ENCODE measurements at places on chromosomes 3 and 15.

GRCh38 chr3:41898631-41899030, 63.3 kb downstream of the ULK4 start:
- no peak for DNase-seq

GRCh38 chr3:51403675-51404074, 12.6 kb downstream of the RBM15B start:
- no peak for DNase-seq

DNA sequence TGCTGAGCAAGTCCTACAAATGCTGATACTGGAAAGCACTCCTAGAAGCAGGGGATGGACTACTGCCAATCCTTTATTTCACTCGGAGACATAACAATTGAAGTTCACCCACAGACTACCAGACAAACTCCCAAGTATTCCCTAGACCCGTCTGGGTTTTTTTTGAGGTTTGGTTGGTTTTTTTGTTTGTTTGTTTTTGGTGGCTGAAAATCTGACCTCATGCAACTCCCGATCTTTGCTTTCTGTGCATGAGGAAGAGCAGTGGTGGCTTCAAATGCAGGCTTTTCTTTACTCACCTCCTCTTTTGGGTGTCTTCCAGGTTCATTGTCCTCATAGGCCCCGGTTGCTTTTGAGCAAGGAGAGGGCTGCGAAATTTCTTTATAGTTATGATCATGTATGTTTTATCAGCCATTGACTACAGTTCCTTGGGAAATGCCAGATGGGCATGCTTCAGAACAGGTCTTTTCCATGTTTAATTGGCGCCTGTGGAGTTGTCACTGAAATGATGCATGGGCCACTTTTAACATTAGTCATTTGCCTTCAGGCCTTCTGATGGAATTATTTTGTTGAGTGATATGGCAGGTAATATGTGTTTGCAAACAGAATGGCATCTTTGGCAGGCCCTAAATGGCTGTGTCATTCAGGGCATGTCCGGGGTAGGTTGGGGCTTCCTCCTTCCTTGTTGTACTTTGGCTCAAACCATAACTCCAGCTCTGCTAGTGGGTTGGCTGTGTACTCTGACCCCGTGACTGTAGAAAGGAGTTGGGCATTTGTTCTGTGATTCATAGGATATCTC, 81.3 kb upstream of the ZBED2 start:
- DNase-seq = peak; percentile 47

- no peak for DNase-seq
Measured at GRCh38 chr3:122353215-122353614, 28.2 kb downstream of the CSTA start.

DNA sequence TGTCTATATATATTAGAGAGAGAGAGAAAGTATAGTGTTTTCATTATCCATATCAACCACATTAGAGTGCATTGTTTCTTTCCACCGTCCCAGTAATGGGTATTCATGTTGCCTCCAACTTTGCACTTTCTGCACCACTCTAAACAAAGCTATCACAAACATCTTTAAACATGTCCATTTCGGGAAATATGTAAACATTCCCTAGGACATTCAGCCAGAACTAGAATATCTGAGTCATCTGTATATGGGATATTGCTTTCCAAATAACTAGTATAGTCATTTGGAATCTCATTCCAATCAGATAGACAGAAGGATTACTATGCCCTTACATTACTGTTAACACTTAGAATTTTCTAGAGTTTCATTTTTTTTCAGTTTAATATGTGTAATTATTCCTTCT, 914.9 kb upstream of the EPHA6 start:
- DNase-seq = no peak

DNA sequence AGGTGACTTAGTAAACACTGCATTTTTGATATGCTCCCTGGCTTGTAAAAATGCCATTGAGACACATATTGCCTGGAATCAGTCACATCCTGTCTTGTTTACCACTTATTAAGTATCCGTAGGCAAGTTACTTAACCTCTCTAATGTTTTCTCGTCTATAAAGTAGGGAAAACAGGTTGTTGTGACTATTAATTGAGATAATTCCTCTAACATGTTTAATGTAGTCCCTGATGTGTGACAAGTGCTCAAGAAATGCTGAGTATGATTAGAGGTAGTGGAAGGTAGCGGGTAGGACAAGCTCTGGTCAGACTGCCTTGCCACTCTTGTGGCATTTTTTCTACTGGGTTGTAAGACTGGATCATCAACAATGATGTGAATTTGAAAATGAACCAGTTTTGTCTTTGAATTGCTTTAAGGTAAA, 54.1 kb downstream of the NFKBIZ start:
- peak; percentile 92 for DNase-seq

GRCh38 chr3:171200052-171200749, 173.7 kb upstream of the SLC2A2 start:
- no peak for DNase-seq

DNA sequence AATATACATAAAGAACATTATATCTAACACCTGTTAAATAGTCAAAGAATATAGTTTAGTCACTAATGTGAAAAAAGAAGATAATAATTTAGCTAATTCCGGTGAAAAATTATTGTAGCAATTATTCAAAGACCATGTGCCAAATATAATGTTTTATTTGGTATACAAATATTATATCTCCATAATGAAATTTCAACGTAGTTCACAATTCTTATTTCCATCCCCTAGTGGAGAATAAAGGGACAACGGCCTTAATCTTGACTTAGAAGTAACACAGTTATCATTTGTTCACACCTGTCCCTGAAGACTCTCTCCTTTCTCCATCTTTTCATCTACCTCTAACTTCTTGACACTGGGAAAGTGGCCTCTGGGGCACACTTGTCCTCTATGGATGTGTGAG, 213.4 kb downstream of the ERC2 start:
- DNase-seq = peak; percentile 9

DNA sequence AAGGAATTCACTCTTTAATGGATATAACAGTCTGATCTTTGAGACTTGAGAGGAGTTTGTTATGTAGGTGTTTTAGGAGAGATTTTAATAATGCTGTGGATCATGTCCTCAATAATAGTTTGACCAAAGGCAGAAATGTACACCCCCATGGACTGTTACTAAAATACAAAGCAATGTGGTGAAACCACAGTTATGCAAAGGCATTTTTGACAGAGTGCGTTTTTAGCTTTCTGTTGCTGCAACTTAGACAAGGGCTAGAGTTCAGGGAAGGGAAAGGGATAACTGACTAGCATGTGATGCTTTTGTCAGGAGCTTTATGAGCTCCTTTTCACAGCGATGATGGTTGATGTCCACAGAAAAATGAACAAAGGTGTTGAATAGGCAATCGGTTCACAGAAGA, 3.6 kb upstream of the STARD5 start:
- DNase-seq = no peak

- DNase-seq = no peak
Measured at GRCh38 chr3:10647376-10647775, 142.0 kb upstream of the ATP2B2 start.

- DNase-seq = no peak
Measured at GRCh38 chr15:98735304-98735703, 87.0 kb downstream of the IGF1R start.

- no peak for DNase-seq
Measured at GRCh38 chr15:96254173-96254572, 76.3 kb upstream of the NR2F2 start.

DNA sequence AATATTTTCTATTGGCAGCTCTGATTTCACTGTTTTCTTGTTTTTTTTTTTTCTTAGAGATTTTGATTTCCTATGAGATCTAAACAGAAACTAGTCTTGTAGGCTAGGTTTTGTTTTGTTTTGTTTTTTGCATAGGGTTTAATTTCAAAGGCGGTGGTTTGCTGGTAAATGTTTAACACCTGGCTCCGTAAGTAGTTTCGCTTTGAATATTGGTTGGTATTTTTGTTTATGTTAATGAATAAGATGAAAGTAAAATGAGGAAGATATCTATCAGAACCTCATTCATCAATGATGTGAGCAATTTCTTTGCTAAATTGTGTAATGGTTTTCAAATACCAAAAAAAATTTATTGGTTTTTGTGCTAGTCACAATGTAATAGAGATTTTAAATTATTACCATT, 39.7 kb upstream of the TM4SF1 start:
- no peak for DNase-seq

GRCh38 chr3:148839805-148840204, 12.2 kb downstream of the CPB1 start:
- no peak for DNase-seq

DNA sequence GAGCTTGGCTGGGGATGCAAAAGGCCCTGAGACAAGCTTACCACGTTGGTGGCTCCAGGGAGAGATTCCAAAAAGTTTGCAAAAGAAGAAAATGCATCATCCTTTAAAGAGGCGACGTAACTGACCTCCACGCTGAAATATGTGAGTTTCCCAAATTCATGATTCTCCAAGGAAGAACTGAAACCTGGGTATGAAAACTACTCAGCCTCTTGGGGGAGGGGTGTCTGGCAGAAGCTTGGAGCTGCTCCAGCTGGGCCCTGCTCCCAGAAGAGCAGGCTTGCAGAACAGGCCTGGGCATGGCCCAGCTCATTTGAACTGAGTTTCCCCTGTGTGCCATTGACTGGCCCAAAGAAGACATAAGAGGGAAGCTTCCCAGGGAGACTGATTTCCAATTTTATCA, 20.5 kb downstream of the CPN2 start:
- DNase-seq = no peak

DNA sequence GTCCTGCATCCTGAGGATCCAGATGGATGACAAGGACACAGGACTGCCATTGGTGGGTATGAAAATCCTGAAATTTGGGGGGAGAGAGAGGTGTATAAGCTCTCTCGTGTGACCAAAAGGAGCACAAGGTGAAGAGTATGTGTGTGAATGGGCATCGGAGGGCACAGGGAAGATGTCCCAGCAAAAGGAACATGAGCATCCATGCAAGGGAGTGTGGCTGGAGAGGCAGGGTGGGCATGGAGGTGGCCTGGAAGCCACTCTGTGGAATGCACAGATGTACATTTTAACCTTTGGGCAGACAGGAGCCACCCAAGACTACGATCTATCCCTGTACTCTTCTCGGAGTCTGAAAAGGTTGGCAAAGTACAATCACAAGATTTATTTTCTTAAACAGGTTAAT, 54.5 kb downstream of the CAPN7 start:
- DNase-seq = no peak

GRCh38 chr3:17749705-17750293, 7.4 kb upstream of the TBC1D5 start:
- DNase-seq = no peak

DNA sequence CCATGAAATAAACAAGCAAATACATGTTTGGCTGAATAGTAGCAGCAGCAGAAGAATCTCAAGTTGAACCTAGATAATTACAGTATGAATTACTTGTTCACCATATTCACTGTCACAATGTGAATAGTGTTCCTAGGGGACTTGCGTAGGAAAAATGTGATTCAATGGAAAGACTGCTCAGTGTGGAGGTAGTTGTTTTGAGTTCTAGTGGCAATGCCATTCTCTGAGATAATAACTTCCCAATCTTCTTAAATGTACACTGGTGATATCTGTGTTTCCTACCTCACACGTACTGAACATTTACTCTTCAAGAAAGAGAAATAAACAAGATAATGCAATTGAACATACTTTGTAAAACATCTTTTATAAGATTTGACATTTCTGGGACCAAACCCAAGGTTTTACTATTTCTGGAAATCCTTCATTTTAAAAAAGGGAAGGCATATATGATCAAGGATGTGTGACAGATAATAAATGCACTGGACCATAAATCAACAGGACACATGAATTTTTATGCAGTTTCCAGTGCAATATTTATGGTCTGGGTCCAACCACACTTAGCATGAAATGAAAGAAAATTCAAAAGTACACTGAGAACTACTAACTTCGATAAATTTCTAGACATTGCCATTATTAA, 598.3 kb upstream of the ZNF385D start:
- no peak for DNase-seq

GRCh38 chr15:25862472-25863110, 536 bp downstream of the ATP10A start:
- no peak for DNase-seq

- no peak for DNase-seq
Measured at GRCh38 chr3:141065258-141065657, 14.1 kb downstream of the SPSB4 start.

- DNase-seq = no peak
Measured at GRCh38 chr3:7637694-7638093, 776.8 kb downstream of the GRM7 start.
